ENCODE measurements at places on chromosomes 13 and 19.

GRCh38 chr13:98752467-98753290 lies at the start of gene SLC15A1:
TSS of gene SLC15A1 (minus strand) at chr13:98752672. CDS start at chr13:98752598, 74 bp downstream.
- DNase-seq, result no peak

DNA sequence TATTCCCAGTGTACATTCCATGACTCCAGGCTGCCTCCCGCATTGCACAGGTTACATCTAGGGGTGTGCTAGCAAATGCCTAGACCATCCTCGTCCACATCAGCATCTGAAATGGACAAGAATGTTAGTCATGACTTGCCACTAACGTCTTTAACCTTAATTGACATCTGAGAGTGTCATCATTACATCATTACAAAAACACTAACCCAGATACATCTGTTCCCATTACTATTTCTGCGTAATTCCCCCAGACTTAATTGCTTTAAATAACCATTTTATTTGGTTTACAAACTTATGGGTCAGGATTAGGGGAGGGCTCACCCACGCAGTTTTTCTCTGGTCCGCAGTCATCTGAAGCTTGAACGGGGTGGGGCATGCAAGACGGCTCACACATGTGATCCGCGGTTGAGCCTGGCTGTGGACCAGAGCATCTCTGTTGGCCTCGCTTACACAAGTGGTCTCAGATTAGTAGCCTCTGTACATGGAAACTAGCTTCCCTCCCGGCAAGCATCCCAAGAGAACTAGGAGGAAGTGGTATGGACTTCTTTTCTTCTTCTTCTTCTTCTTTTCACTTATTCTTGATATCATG lies 15.9 kb downstream of the KL start:
- no peak for DNase-seq

- DNase-seq, result no peak
Measured at GRCh38 chr13:46716821-46717220, 80.1 kb downstream of the ESD start.

DNA sequence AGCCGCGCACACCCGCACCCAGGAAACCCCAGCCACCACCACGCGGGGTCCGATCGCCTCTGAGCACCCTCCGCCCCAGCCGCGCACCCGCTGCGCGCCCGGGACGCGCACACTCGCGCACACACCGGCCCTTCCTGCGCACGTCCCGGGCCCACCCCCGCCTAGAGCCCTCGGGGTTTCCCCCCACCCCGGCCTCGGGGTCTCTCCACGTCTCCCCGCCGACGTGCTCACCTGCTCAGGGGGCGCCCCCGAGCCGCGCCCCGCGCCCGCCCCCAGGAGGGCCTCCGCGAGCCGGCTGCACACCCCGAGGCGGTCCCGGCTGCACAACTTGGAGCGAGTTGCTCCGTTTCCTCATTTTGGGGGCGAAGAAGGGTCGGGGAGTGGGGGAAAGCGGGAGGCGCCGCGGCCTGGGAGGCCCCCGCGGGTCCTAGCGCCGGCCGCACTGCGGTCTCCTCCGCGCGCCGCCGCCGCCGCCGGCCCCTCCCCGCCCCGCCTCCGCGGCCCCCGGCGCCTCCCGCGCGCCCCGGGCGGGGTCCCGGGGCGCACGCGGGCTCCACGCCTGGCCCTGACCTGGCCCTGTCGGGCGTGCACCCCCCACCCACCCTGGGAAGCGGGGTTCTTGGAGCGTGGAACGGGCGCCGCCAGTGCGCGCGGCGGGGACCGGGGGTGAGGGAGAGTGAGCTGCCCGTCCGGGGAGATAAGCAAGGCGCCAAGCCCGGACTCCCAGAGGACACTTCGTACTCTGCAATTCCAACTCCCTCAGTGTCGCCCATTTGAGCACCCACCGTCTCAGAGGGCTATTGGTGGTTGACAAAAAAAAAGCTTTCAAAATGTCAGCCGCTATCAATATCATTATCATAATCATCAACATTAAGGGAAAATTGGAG lies at the start of gene MATK:
Gene MATK (minus strand): TSS at position 444 of the 887 bp plus-strand sequence. CDS start 1,246 bp downstream, outside the sequence.
- no peak for DNase-seq

GRCh38 chr13:111967572-111968201 lies 99.3 kb upstream of the SOX1 start:
- DNase-seq, result no peak

- no peak for DNase-seq
Measured at GRCh38 chr13:105135852-105136615, 1399.4 kb downstream of the EFNB2 start.

GRCh38 chr19:29029268-29029958 lies 183.5 kb downstream of the UQCRFS1 start:
- no peak for DNase-seq

DNA sequence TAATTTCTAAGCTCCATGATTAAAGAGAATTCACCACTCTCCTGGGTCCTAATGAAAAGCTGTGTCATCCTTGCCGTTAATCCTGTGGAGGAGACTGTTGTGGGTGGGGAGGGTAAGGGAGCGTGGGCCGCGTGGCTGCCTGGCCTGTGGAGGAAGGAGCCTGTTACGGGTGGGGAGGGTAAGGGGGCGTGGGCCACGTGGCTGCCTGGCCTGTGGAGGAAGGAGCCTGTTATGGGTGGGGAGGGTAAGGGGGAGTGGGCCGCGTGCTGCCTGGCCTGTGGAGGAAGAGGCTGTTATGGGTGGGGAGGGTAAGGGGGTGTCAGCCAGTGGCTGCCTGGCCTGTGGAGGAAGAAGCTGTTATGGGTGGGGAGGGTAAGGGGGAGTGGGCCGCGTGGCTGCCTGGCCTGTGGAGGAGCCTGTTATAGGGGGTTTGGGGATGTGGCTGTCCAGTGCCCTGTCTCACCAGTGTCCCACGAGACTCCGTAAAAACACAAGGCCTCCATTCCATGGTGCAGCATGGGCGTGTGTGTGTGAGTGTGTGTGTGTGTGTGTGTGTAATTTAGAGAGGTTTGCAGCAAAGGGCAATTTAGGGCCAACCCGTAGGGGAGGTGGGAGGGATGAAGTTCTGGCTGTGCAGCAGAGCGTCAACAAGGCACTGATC lies 15.6 kb upstream of the DCUN1D2 start:
- DNase-seq, result no peak

DNA sequence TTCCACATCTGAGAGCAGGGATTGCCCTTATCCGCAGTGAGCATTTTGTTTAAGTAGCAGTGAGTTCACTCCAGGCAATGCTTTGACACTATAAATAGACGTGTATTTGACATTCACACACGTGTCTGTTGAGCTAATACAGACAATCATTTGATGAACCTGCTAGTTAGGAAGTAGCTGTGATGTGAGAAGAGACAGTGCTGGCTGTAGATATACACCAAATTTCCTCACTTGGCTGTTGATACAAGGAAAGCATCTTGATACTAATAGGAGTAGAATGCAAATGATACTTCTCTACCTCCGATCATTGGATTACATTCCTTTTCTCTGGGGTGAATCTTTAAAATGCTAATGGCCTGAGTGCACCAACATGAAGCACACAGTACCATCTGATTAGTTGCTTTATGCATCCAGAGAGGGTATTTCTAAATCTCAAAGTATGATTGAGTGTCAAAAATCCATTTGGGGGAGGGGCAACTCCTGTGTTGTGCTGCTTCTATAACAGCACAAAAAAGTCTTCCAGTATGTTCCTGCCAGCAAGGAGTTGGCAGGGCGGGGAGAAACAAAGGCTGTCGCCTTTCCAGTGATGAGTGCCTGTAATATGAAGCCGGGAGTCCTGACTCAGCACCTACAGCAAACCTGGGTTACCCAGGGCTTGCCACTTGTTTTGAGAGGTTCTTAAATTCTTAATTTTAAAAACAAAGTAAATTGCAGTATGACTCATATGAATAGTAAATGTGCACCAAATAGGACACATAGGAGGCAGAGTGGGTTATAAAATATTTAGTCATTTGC lies 7.0 kb downstream of the CUL4A start:
- DNase-seq, result no peak

GRCh38 chr19:53394522-53394973 lies 401 bp upstream of the ZNF765 start:
- DNase-seq, result no peak
